Posterior cingulate gyrus (tissue), 11 donors: ENCODE measurements at places on chromosomes 16 and 17.

DNA sequence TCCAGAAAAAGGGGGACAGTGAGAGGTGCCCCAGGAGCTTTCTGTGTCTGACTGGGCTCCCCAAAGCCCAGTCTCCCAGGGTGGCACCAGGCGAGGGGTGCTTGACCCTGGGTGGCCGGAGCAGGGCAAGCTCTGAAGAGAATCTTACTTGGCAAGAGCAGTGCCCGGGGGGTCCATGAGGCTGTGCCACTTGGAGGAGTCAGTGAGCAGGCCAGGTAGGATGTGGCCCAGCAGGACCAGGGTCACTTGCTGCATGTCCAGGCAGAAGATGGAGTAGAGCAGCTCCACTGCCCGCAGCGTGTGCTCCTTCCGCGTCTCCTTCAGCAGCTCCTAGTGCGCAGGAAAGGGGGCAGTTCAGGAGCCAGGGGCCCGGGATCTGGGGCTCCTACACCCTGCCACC lies 7.3 kb downstream of the CSF3 start:
- no peak for DNase-seq

DNA sequence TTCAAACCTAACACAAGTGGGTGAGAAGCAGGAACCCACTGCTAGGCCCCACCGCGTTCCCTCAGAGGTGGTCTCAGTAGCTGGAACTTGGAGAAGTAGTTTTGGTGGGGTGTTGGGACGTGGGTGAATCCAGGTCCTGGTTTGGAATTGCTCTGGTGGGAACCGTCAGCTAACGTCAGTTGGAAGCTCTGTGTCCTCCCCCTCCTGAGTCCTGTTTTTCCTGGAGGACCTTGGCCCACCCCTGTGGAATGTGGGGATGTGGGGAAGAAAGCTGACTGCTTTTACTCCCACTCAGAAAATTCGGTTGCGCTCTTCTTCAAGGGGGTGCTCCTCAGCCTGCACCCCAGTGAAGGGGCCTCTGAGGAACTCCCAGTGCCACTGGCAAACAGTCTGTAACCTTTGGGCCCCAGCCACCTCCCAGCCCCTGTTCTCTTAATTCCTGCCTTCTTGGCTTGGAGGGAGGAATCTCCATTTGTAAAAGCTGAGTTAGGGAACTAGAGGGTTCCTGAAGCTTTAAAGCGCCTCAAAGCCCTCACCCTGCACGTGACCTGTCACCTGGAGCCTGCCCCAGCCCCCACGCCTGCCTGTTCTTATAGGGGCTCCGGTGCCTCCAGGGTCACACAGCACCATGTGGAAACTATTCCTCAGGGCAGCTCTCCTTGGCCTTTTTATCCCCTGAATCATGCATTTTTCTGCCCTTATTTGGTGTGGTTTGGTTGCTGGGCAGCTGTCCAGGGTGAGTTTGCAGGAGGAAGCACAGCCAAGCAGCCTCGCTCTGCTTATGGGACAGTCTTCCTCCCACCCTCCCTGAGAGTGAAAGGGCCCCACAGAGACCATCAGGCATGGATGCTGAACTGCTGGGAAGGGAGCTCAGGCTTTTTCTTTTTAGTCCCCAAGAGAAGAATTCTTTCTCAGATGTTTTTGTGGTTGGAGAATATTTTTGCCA lies 16.2 kb upstream of the NAGLU start:
- DNase-seq = peak; percentile 88

GRCh38 chr17:33647956-33648355 lies 354.9 kb upstream of the ASIC2 start:
- peak; percentile 62 for DNase-seq

DNA sequence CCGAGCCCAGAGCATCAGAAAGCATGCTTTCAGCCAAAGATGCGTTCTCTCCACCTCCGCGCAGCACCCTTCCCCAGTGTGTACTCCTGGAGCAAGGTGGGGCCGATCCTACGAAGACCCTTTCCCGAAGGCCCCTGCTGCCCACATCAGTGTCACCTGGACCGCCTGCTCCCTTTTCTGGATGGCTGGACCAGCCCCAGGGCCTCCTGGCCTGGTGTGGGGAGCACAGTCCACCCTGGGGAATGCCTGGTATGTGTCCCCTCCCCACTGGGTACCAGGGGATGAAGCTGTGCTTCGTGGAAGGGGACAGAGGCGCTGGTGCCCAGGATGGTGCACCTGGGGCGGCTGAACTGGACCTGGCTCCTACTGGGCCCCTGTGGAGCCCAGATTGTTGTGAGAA lies 173.8 kb downstream of the SEC14L1 start:
- DNase-seq = peak; percentile 66

GRCh38 chr16:48383009-48383876 lies 2.0 kb downstream of the SIAH1 start:
- DNase-seq = no peak

GRCh38 chr17:46038414-46038813 lies 39.4 kb downstream of the STH start:
- no peak for DNase-seq

- no peak for DNase-seq
Measured at GRCh38 chr17:64412944-64413381, 22.3 kb upstream of the PECAM1 start.

DNA sequence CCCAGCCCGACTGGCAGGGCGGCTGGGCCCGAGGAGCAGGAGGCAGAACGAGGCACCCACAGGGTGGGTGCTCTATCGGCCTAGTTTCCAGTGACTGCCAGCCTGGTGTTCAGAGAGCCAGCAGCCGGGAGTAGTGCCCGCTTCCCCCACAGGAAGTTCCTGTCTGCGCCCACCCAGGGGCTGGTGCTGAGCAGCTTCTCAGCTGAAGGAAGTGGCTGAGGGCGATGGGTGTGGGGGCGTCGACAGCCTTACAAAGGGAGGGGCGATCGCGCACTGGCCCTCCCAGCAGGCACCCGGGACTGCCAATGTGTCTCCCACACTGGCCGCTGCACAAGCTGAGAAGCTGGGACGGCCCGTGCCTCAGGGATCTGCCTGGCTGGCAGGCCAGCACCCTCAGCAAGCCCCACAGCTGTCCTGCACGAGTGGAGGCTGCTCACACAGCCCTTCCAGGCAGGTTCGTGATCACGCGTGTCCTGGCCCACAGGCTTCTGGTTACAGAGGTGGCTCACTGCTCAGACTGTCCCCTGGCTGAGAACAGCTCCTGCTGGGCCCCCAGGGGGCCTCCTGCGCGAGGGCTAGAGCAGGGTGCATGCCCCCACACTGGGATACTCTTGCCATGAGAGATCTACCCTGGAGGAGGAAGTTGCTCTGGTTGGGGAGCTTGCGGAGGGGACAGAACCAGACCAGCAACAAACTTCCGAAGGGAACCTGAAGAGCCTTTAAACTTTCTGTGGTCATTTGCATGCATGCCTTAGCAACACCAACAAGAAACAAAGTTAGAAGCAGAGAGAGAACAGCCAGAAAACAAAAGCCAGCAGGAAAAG lies 2.5 kb downstream of the RNF166 start:
- no peak for DNase-seq

GRCh38 chr17:78933959-78934568 lies 8.9 kb upstream of the TIMP2 start:
- peak; percentile 70 for DNase-seq

DNA sequence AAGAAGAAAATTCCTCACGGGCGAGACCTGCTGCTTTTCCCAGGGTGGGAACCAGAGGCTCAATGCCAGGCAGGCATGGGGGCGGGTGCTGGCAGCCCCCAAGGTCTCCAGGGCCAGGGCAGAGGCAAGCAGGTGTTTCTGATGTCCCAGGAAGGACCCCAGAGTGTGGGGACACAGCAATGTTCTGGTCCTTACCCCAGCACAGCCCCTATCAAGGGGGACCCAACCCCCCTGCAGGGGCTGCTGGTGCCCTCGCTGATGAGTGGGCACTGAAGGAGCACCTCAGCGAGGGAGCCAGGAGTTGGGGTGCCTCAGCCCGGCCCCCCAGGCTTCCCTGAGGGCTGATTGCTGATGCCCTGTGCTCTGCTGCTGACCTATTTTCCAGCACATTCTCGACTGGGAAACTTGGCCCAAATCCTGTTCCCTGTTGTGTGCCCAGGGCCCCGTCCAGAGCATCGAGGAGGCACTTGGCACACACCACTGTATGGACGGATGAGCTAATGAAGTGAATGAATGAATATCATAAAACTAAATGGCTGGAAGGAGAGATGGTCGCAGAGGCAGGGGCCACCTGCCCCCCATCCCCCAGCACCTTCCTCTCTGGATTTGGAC lies 2.8 kb downstream of the DBNDD1 start:
- no peak for DNase-seq

GRCh38 chr16:7321661-7322060 lies 11.0 kb upstream of the RBFOX1 start:
- DNase-seq = no peak

DNA sequence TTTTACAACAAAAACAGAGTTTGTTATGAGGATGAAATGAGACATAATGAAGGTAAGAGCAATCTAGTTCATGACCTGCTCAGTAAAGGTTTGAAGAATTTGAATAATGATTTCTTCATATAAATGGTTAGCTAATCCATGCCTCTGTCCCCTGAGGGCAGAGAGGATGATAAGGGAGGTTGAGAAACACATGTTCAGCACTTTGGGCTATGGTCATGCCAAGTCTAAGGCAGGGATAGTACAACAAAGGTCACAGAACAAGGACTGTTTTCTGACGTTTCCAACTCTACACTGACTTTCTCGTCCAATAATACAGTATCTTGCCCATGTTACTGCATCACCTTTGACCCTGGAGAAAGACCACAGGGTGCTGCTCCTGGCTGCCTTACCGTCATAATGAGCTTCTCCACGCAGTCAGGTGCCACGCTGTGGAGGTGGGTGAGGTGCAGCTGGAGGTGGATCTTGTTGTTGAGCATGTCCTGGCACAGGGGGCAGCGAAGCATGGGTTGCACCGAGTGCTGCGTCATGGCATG lies 236.7 kb downstream of the ZFHX3 start:
- no peak for DNase-seq

DNA sequence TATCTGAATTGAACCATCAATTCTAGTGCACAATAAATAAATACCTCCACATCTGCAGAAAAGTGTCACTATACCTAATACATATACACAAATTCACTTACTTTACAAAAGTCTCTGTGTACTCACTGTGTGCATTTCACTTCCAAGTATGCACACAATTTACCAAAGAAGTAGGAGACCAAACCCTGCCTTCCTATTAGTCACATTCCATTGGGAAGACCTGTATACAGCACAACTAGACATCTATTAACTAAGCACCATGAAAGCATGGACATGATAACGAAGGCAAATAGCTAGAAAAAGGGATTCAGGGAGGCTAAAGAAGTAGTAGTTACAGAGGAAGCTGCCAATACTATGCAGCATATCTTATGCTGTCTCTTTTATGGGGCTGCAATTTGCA lies 139.5 kb downstream of the SNX11 start:
- DNase-seq = no peak

DNA sequence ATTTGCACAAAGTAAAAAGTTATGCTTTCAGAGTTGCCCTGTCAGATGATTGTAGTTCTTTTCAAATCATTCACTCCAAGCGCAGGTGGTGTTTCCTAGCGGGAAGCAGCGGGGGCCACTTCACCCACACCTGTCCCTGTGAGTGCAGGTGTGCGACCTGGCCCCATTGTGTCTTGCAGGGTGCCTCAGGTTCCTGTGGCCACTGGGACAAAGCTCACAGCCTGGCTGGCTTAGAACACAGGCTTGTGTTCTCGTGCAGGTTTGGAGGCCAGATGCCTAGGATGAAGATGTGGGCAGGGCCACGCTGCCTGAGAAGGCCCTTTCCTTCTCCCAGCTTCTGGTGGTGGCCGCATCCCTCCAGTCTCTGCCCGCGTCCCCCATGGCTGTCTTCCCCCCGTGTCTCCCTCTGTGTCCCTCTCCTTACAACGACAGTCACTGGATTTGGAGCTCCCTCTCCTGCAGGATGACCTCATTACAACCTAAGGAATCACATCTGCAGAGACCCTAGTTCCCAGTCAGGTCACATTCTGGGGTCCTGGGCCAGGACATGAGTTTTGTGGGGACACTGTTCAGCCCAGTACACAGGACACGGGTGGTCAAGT lies 90.5 kb downstream of the NPIPB11 start:
- peak; percentile 28 for DNase-seq

GRCh38 chr17:44308865-44309264 lies 464 bp downstream of the RUNDC3A start:
- peak; percentile 26 for DNase-seq

DNA sequence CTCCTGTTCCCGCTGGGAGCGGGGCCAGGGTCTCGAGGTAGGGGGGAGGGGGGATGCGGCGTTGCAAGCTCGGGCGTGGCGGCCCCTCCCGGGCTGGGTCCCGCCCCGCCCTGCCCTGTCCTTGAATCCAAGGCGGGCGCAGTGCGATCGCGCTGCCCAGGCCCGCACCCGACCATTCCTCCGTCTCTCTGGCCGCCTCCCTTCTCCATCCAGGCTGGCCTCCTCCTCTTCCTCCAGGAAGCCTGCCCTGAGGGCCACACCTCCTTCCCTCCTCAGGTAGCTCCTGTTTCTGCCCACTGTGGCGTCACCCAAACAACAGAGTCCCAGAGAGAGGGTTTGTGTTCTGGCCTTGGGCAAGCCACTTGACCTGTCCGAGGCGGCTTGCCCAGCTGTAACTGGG lies 43.0 kb upstream of the TAC4 start:
- DNase-seq = no peak

GRCh38 chr17:57706761-57707160 lies 38.3 kb downstream of the CCDC182 start:
- DNase-seq = no peak

DNA sequence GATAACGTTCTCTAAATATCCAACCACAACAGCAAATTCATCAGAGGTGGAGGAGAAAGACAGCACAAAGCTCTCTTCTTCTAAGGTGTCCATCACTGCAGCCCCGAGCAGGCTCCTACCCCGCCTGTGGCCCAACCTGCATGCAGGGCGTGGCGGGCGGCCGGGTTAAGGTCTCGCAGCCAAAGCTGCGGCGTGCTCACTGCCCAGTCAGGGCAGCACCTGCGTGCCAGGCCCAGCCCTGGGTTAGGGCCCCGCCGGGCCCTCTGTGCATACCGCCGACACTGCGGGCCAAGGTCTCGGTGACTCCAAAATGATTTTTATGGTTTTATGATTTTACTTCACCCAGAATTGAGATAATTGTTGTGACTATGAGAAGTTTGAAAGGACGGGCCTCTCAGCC lies 57.8 kb downstream of the FOXK2 start:
- DNase-seq = no peak

DNA sequence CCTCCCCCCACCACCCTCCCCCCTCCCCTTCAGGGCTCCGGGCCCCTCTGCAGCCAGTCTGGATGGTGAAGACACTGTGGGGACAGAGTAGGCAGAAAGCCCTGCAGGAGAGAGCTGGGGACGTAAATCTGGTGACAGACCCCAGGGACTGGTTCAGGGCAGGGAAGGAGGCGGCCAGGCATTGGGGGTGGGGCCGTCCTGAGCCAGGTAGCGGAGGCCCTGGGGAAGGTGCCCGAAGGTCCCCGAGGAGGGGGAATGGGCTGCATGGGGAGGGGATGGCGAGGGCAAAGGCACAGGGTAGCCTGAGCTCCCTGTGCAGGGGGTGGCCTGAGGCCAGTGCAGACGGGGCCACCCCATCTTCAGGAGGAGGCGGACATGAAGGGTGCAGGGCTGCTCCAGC lies 26.3 kb upstream of the CACNA1H start:
- no peak for DNase-seq
